ENCODE measurements at places on chromosomes 4 and X. TPM values are rescaled to one million over a fixed set of nuclear protein-coding genes. Genes with fewer than 3 reads are reported as not detected.

GRCh38 chr4:36325926-36326325, 44.5 kb downstream of the DTHD1 start:
- DNase-seq, result no peak

DNA sequence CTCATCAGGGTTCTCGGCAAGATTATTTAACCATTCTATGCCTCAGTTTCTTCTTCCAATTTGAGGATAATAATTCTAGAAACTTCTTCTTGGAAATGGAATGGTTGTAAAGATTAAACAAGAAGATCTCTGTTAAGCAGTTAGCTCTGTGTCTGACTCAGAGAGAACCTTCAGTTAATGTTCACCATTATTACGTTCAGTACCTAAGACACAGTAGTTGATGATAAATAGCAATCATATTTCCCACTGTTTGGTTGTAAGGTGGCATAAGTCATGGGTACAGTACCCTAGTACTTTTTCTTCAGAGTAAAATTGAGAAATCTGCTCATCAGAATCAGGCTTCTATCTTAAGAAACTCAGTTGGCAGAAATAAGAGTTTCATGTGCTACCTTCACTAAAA, 366.5 kb upstream of the BOD1L1 start:
- no peak for DNase-seq

- no peak for DNase-seq
Measured at GRCh38 chrX:3307881-3308280, 38.6 kb downstream of the MXRA5 start.

DNA sequence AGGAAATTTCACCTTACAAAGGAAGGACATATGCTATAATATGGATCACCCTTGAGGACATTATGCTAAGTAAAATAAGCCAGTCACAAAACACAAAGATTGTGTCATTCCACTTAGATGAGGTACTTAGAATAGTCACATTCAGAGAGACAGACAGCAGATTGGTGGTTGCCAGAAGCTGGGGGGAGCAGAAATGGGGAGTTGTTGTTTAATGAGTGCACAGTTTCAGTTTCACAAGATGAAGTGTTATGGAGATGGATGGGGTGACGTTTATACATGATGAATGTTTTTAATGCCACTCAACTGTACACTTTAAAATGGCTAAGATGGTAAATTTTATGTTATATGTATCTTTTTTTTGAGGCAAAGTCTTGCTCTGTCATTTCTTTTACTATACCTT, 14.8 kb upstream of the SPON2 start:
- DNase-seq, result no peak

DNA sequence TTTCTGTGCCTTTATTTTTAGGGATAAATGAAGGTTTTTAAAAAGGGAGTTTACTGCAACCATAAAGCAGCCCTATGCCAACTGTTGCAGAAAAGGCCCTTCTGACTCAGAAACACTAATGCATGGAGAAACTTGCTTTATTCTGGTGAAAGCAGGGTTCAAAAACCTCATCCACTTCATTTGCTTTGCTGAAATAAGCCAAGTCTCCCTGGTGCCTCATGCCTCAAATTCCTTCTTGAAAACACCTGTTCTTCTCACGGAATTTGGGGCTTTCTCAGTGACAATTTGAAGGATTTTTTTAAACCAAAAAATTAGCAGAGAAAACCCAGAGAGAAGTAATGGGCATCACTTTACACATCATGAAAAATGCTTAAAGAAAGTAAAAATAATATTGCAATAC, 349.0 kb downstream of the PCDH7 start:
- no peak for DNase-seq

GRCh38 chrX:112577146-112577545, 102.6 kb downstream of the LHFPL1 start:
- DNase-seq, result no peak

Gene SSX2
- total RNA-seq, result not detected

Gene USP26
- total RNA-seq, result not detected

Gene SPANXN4
- total RNA-seq, result not detected

Gene TIGD2
- 12.4 TPM for total RNA-seq

Gene HDAC6
- 102 TPM for total RNA-seq

Gene RPL36A
- total RNA-seq, result 350 TPM

Measured in Peyer's patch (tissue), 4 donors.